ENCODE measurements at places on chromosomes 11 and 22. TPM values are rescaled to one million over a fixed set of nuclear protein-coding genes. Genes with fewer than 3 reads are reported as not detected.

SPDYC gene
- polyA plus RNA-seq, result not detected

GGTLC2 gene
- not detected for polyA plus RNA-seq

RFPL3 gene
- polyA plus RNA-seq, result not detected

PLAAT4 gene
- 9.5 TPM for polyA plus RNA-seq

RIMBP3B gene
- polyA plus RNA-seq, result not detected

ANGPTL5 gene
- polyA plus RNA-seq, result 0.76 TPM

PTPRJ gene
- polyA plus RNA-seq, result 1.2 TPM

DNA sequence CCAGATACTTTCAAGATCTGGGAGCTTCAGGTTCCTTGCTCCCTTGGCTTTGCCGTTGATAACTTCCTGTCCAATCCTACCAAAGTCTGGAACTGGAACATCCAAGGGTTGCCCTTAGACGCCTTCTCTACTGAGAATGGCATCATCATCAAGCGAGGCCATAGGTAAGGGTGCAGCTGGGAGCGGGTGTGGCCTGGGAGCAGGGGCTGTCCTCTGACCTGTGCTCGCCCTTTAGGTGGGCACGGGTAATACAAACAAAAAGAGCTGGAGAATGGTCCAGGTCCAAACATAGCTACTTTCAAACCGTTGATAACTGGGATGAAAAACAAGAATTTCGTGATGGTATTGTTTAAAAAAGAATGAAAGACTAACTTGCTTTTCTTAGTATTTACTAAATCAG, 25.0 kb downstream of the CASP12 start:
- DNase-seq, result no peak

- DNase-seq, result no peak
These were observed 124.9 kb downstream of the MN1 start for GRCh38 chr22:27676545-27677213.

DNA sequence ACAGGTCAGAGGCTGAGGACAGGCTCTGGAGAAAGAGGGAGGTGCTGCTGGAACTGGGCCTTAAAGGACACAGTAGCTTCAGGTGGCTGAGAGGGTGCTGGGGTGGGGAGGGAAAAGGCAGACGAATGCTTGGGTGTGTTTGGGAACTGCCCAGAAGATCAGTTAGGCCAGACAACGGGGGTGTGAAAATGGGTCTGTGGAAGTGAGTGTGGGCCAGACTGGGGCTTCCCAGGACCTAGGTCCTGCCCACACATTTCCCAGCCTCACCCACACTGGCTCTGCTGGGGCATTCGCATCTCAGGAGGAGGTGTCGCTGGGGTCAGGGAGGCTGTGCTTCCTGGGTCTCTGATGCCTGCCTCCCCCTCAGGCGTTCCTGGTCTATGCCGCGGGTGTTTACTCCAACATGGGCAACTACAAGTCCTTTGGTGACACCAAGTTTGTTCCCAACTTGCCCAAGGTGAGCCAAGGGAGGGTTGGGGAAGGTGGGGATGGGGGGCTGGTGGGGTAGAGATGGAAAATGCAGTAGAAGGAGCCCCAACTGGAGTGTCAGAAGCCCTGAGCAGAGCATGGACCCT, 4.7 kb downstream of the DPP3 start:
- DNase-seq, result no peak

- DNase-seq, result no peak
These were observed at the start of gene MMP3 for GRCh38 chr11:102843489-102843888. MMP3 (minus strand) TSS chr11:102843609; CDS start chr11:102843546, 63 bp downstream.

- DNase-seq, result no peak
These were observed 49.4 kb downstream of the RRAS2 start for GRCh38 chr11:14309425-14310192.

DNA sequence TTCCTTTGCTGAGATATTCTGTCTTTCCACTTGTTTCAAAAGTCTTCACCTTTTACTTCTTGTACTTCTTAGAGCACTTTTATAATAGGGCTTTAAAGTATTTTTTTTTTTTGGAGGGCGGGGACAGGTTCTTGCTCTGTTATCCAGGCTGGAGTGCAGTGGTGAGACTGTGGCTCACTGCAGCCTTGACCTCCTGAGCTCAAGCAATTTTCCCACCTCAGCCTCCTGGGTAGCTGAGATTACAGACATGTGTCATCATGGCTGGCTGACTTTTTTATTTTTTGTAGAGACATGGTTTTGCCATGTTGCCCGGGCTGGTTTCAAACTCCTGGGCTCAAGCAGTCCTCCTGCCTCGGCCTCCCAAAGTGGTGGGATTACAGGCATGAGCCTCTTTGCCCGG, 57.9 kb downstream of the DYNC2H1 start:
- no peak for DNase-seq

DNA sequence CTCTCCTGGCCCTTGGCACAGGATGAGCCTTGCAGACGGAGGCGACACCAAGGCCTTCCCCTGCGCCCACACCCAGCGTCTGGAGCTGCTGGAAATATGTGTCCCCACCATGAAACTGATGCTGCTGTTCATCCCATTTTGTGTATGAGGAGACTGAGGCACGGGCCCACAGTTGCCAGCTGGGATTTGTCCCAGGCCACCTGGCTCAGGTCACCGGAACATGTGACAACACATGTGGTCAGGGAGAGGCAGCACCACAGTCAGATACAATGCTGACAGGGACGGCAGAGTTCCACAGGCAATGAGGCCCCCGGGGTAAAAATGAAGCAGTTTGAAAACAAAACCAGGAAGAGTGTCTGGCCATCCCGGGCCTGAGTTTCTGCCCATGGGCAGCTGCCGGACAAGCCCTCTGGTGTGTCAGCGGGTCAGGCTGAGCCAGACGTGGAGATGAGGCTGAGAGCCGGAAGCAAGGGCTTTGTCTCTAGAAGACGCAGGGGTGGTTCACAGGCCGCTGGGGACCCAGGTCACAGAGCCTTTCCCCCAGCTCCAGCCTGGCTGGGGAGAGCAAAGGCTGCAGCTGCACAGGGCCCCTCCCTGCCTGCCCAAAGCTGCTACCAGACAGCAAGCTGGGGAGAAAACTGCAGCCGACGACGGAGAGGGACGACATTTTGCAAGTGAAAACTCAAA, 80.7 kb downstream of the CDKN1C start:
- peak; percentile 32 for DNase-seq

GRCh38 chr11:80412604-80413003, 971.8 kb upstream of the TENM4 start:
- no peak for DNase-seq

GRCh38 chr11:130064596-130064995, 5.1 kb upstream of the APLP2 start:
- DNase-seq, result no peak

DNA sequence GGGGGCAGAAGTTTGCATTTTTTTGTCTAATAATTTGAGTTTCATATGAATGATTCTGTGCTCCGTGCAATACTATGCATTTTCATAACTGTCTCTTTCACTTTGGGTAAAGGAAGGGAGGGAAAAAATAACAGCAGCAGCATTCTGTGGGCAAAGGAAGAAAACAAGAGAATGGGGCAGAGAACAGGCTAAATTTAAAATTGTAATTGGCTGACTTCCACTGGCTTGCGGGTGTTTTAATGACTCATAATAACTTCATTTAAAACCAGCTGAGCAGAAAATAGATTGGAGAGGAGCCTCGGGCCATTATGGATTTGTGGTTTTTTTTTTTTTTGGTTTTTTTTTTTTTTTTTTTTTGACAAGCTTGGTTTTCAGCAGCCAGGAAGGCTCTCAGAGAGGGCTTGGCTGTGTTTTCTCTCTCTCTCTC, 107.4 kb downstream of the ZBTB16 start:
- DNase-seq, result no peak

- DNase-seq, result peak; percentile 22
These were observed at the start of gene MED19 for GRCh38 chr11:57711414-57712255. MED19 (minus strand) TSS chr11:57712215; CDS start chr11:57712179, 36 bp downstream.

DNA sequence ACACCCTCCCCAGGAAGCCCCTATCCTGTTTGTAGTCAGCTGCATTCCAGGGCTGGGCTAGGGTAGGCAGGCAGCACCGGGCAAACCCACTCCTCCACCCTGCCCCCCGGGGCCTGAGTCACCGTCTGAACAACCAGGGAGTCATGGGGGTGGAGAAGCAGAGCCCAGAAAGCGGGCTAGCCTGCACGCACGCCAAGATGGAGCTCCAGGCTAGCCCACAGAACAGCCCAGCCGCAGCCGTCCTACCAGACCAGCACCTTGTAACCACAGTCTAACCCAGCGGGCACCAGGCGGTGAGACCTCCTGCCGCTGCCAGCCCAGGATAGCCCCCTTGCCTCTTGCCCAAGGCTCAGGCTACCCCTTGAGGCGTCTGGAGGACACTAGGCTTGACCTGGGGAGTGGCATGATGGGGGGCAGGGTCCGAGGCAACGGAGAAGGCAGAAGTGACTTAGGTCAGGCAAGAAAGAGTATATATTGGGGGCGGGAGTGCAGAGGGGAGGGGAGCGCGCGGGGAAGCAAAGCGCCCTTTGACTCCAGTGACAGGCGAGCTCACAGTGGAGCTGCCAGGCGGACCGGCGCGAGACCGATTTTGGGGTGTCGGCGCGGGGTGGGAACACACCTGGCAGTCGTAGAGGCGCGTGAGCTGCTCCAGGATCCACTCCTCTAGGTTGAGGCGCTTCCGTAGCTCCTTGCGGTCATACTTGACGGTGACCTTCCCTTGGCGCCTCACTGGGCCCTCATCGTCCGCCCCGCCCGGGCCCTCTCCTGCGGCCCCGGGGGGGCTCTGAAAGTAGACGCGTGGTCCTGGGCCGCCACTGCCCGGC, 734 bp downstream of the PPP1R14B start:
- DNase-seq, result no peak

- no peak for DNase-seq
These were observed 23.1 kb downstream of the TTC17 start for GRCh38 chr11:43381802-43382201.

GRCh38 chr11:113681711-113682413, 24.2 kb downstream of the TMPRSS5 start:
- DNase-seq, result no peak

- peak; percentile 28 for DNase-seq
These were observed 8.5 kb downstream of the PAX6 start for GRCh38 chr11:31802609-31802989.

- no peak for DNase-seq
These were observed 101.0 kb downstream of the SNX19 start for GRCh38 chr11:130815097-130815802.

DNA sequence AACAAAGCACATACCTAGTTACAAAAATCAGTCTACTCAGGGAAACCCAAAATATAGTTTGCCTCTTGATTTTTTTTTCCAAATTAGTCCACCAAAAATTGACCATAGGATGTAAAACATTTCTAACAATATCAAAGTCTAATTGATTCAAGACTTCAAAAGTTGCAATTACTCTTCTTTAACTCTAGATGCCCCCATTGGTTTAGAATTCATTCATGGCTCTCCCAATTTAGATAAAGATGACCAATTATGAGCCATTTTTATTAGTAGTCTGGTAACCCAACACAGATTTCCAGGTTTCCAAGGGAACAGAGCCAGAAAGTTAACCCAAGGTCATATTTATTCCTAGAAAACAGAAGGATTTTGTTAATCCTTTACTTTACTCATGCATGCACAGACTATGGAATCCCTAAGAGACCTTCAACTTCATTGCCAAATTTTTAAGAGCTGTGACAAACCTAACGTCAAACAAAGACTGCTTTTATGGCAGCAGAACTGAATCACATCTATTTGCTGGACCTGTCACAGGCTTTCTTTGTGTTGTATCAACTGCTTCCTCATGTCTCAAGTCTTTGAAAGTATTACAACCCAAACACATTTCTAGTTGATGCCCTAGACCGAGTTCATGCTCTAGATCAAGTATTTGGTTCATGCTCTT, 55.3 kb downstream of the C22orf42 start:
- DNase-seq, result no peak

DNA sequence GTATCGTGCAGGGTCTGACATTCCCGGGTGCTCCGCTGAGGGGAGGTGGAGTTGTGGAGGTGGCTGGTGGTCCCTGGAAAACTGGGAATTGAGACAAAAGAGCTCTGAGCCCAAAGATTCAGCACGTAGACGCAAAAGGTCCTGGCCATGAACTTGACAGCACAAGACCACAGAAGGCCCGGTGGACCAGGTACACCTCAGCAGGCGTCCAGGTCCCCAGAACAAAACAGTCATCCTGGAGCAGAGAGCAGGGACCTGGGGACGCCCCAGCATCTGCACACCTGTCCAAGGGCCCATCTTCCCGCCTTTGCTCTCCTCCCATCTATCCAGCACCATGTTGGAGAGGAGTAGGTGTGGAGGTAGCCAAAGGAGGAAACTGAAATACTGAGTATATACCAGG, 13.8 kb upstream of the MB start:
- no peak for DNase-seq
